Nephron progenitor cell (in vitro differentiated cells): ENCODE measurements at places on chromosomes 13 and 19.

DNA sequence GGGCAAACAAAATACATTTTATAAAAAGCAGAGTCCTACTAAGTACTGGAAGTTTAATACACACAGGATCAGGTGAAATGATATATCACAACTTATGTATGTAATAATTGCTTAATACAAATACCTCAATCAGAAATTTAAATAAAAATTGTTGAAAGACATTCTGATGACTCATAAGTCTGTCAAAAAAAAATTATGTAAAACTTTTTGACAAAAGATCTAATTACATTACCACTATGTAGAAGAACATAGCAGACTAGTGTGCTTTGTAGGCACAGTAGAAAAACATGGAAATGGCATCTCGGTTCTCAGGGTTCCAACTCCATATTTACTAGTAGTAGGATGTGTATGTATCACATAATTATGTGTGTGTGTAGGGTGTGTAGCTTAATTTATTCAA is 156.2 kb downstream of the DNAJC3 start:
- no peak for DNase-seq

GRCh38 chr13:31944262-31945160 is 87.1 kb upstream of the FRY start:
- DNase-seq, result no peak

DNA sequence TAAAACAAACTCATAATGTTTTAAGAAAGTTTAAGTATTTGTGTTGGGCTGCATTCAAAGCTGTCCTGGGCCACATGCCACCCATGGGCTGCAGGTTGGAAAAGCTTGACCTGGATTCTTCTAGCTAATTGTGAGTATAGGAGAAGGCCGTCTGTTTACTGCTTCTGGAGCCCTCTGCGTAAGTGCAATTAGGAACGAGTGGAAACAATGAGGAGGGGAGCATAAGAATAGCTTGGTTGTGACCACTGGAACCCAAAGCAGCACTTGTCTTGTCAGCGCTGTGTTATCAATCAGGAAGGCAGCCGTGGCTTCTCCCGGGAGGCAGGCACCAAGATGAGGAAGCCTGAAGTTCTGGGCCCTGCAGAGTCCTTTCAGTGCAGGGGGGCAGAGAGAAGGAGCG is 110.4 kb upstream of the MBNL2 start:
- no peak for DNase-seq

DNA sequence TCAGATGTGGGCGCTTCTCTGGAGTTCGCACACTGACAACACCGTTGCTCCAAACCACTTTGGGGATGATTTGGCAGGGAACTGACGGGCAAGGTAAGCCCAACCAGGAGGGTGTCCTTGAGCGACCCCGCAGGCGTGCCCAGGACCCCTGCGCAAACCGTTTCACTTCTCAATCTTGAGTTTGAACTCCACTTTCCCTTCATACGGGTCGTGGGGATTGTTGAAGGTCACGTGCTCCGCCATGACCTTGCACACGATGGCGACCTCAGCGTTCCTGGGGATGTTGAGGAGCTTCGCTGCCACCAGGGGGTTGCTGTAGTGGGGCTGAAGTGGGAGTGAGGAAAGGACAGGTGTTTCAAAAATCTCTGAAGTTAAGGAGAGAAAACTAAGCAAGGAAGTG is 8.8 kb downstream of the ATP4B start:
- no peak for DNase-seq

GRCh38 chr13:25406377-25406776 is 34.6 kb downstream of the ATP8A2 start:
- DNase-seq, result no peak

DNA sequence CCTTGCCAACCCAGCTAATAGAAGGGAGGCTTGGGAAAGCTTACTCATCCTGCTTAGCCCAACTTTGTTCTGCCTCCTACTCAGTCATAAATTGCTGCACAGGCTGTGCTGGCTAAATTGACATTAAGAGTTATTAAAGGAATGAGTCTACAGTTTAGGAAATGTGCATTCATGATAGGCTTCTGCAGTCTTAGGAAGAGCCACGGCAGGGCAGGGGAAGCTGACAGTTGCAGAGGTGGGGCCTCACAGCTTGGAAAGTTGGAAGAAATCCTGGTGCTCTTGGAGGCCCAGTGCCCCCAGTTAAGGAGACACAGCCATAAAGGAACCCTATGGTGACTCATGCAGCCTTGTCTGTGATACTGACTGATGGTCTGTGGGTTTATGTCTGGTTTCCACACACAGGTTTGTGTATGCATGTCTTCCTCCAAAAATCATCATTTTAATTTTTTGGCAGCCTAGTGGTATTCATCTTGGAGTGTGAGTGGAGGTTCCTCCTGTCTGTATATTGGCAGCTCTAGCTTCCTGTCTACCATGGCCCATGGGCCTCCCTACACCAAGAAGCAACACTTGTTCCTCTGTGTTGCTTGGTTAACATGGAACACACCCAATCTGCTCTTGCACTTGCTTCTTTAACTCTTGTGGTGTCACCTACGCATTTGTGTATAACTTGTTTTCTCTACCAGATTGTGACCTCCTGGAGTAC is 135.0 kb upstream of the KL start:
- DNase-seq, result no peak

GRCh38 chr13:91228108-91228507 is 119.4 kb upstream of the MIR17HG start:
- DNase-seq, result no peak

DNA sequence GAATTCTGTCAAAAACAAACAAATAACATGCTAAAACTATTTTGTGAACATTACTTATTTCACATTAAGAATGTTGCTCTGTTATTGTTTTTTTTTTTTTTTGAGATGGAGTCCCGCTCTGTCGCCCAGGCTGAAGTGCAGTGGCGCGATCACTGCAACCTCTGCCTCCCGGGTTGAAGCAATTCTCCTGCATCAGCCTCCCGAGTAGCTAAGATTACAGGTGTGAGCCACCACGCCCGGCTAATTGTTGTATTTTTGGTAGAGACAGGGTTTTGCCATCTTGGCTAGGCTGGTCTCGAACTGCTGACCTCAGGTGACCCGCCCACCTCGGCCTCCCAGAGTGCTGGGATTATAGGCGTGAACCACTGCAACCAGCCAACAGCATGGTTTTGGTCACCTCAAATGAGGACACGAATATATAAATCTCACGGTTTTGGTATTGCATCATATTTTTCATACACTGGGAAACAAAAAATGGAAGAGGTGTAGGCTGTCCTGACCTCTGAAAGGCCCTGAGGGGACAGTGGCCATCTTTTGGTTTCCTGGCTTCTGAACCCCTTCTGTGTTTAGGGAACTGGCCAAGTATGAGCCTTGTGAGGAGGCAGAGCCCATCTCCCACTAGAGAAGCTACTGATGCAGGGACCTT is 25.5 kb downstream of the GPR42 start:
- no peak for DNase-seq

DNA sequence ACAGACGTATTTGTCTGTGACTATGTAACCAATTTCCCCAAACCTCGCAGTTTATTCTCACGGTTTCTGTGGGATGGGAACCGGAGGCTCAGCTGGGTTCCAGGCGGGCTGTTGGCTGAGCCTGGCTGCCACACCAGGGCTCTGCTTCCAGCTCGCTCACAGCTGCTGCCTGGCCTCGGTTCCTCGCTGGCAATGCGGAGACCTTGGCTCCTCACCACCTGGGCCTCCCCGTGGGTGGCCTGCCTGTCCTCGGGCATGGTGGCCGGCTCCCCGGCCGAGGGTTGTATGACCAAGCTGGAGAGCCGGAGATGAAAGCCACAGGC is 218.9 kb upstream of the MAB21L1 start:
- no peak for DNase-seq

GRCh38 chr19:5103061-5103701 is 134.3 kb downstream of the KDM4B start:
- no peak for DNase-seq

- DNase-seq, result no peak
Measured at GRCh38 chr19:52694921-52695320, 39.9 kb downstream of the ZNF611 start.

DNA sequence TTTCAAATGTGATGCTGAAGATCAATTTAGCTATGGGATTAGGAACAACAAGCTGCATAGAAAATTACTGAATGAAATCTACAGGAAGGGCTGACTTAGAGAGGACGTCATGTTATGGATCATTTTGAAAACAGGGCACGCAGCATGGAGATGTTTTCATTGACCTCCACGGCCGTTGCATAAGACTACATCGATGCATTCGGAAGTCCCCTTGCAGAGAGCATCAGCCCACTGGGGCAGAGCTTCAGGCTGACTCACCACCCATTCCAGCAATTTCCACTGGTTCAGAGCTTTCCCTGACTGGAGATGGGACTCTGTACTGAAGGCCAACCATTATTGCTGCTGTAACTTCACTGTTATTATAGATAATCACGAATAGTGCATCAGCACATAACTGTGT is 305.3 kb downstream of the IRS2 start:
- no peak for DNase-seq

GRCh38 chr13:93397619-93398018 is 171.0 kb downstream of the GPC6 start:
- DNase-seq, result no peak

DNA sequence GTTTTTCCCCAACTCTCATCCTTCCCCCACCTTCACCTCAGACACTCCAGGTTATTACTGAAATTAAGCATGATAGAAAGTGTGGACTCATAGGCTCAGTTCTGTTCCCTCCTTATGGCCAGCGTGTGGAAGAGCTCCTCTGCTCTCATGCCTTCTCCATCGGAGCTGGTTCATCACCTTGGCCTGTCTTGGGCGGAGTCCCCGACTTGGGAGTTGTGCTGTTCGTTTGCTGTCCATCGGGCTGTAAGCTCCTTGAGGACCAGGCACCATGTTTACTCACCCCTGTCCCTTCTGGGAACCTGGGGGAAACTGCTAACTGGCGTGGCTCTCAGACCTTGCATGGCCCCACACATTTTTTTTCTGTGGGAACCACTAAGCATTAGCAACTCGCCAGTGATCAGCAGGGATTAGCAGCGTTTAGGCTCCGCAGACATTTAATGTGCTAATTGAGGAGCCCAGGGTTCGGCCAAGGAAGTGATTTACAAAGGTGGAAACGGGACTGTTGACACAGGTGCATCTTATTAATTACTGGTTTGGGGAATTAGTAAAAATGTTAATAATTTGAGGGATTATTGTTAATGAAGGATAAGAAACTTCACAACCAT is 123.8 kb downstream of the TM9SF2 start:
- DNase-seq, result no peak

DNA sequence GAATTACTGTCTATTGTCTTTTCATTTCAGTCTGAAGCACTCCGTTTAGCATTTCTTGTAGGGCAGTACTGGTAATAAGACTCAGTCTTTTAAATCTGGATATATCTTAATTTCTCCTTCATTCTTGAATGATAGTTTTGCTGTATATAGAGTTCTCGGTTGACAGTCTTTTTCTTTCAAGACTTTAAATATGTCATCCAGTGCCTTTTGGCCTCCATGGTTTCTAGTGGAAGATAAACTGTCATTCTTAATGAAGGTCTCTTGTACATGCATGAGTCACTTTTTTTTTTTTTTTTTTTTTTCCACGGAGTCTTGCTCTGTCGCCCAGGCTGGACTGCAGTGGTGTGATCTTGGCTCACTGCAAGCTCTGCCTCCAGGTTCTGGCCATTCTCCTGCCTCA is 27.2 kb upstream of the ZDHHC20 start:
- DNase-seq, result no peak

DNA sequence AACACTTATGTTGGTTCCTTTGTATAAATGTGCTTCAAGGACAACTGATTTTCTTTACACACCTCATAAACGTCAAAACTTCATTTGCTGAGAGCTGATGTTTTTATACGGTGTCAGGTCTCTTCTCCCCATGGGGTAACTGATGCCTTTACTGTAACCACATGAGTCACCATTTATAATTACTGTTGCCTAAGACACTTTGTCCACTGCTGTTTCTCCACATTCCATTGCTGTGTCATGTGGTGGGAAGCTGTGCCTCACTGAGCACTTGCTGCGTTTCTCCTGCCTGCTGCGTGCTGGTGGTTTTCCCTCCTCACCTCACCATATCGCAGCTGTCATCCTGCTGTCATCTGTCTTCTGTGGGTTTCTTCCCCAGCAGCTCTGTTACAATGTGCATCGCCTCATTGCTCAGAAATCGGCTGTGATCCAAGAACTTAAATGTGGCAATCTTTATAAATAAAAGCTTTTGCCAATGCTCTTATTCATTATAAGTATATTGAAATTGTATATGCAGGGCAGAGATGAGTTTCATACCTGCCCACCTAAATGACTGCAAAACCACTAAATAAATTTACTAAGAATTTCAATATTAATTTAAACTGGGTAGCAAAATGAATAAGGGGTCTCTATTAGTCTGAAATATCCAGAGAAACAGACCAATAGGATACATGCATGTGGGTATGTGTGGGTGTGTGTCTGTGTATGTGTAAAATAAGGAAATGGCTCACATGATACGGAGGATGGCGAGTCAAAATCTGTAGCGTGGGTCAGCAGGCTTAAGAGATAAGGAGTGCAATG is 547.0 kb upstream of the SLITRK5 start:
- DNase-seq, result peak; percentile 37

GRCh38 chr13:29605860-29606526 is 10.5 kb upstream of the SLC7A1 start:
- DNase-seq, result no peak

- DNase-seq, result no peak
Measured at GRCh38 chr13:30824651-30825050, 81.4 kb upstream of the MEDAG start.

- no peak for DNase-seq
Measured at GRCh38 chr13:37177125-37177524, 71.7 kb upstream of the CSNK1A1L start.

GRCh38 chr19:6012426-6013170 is 34.7 kb upstream of the RANBP3 start:
- no peak for DNase-seq

- no peak for DNase-seq
Measured at GRCh38 chr13:19817510-19818158, 34.9 kb upstream of the PSPC1 start.

DNA sequence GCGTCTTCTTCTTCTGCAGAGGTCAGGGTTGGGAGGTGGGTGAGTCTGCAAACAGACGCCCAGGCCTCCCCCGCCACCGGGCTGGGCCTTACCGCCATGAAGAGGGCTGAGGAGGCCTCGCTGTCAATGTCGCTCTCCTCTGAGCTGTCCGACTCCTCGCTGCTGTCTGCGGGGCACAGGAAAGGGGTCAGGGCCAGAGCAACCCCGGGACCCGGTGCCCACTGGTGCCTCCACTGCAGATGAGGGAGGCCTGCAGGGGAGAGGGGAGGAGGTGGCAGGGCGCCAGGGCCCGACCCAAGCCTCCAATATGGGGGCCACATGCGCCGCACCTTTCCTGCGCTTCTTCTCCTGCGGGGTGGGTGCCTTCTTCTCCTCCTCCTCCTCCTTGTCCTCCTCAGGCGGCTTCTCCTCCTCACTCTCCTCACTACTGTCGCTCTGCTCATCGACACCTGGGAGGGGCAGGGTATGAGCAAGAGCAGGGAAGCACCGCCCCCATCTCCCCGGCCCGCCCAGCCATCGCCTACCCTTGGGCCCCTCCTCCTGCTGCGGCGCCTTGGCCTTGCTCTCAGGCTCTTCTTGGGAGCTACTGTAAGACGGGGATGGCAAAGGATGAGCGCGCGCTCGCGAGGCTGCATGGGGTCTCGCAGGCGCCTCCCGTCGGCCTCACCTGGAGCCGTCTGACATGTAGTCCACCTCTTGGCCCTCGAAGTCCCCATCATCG is 5.5 kb upstream of the PSPN start:
- DNase-seq, result no peak

GRCh38 chr19:13748169-13748828 is 16.0 kb upstream of the MRI1 start:
- no peak for DNase-seq
